A549 treated with ZK216348 at 1 μM for 4 hours (cell line): ENCODE measurements at places on chromosomes 13 and 19. TPM values are rescaled to one million over a fixed set of nuclear protein-coding genes. Genes with fewer than 3 reads are reported as not detected.

The AMER2 gene
- not detected in 5 replicates for total RNA-seq

The KLK15 gene
- not detected in 5 replicates for total RNA-seq

The KCNRG gene
- 0.41 to 1.0 TPM (median 0.59 TPM) in 5 replicates for total RNA-seq

The MISP3 gene
- total RNA-seq, result 2.1 to 5.4 TPM (median 3.9 TPM) in 5 replicates

The PRMT1 gene
- total RNA-seq, result 329 to 426 TPM (median 425 TPM) in 5 replicates

The TEX29 gene
- 0.39 TPM in 1 of 5 replicates, not detected in the others for total RNA-seq

The PSG6 gene
- total RNA-seq, result not detected in 5 replicates

The PSPN gene
- 0.50 to 1.1 TPM (median 0.69 TPM) in 5 replicates for total RNA-seq

The NALCN gene
- 2.3 to 4.4 TPM (median 4.2 TPM) in 5 replicates for total RNA-seq

The DCT gene
- not detected in 5 replicates for total RNA-seq

The CDC42EP5 gene
- total RNA-seq, result 0.18 to 0.31 TPM in 2 of 5 replicates, not detected in the others

The POLD1 gene
- 42.6 to 91.4 TPM (median 81.7 TPM) in 5 replicates for total RNA-seq

The PROZ gene
- total RNA-seq, result not detected in 5 replicates

The KLK3 gene
- total RNA-seq, result not detected in 5 replicates

The TTYH1 gene
- total RNA-seq, result 0.08 to 0.15 TPM in 2 of 5 replicates, not detected in the others

The ZNF544 gene
- 12.0 to 21.7 TPM (median 20.2 TPM) in 5 replicates for total RNA-seq
